ENCODE measurements at places on chromosomes 2 and 18.

DNA sequence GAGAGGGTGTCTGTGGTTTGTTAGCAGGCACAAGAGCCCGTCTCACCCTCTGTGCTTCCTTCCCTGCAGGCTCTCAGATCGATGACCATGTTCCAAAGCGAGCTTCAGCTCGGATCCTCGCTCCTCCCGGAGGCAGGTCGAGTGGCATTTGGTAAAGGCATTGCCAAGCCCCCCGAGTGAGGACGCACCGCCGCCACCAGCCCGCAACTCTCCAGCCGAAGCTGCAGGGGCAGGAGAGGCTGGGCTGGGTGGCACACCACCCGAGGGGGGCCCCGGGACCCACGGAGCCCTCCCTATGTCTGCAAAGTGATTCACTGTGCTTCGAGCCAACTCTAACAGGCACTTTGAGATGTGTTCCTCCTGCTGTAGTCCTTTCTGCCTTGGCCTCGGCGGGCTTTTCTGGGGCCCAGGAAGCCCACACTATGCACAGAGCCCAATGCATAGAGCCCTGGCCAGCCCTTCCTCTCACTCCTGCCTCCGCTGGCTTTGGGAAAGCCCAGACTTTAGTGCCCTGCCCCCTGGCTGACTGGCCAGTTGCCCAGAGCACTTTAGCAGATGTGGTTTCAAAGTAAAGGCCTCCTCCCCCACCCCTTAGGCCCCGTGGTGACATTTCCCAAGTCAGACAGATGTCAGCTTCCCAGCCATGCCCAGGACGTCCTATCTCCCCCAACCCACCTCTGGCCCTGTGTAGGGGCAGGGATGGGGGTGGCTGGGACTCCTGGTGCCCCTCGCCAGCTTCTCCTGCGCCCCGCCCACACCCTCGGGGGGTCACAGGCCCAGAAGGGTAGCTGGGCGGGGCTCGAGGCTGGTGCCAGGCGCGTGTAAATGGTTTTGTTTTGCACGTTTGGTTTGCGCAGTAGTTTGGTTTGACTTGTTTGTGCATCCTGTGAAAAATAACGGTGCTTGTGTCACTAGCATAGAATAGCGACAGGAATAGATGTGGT lies 23.3 kb upstream of the MAPRE3 start:
- DNase-seq, result no peak

- no peak for DNase-seq
Measured at GRCh38 chr2:129318581-129319421, 660.7 kb upstream of the RAB6C start.

- DNase-seq, result no peak
Measured at GRCh38 chr2:96789245-96789617, 26.8 kb upstream of the CNNM3 start.

DNA sequence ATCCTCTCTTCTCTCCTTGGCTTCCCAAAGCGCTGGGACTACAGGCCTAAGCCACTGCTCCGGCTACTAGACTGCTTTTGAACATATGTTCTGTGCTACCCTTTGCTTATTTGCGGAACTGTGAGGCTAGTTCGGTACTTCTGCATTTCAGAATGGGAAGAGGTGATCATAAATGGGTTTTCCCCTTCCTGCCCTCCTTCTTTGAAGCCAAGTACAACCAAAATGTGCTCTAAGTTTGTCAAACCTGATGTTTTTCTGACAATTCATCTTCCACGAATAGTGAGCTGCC lies 1.7 kb upstream of the ESCO1 start:
- no peak for DNase-seq

GRCh38 chr18:63339920-63340484 lies 20.4 kb upstream of the BCL2 start:
- no peak for DNase-seq

GRCh38 chr2:126882736-126883665 lies 15.7 kb upstream of the TEX51 start:
- no peak for DNase-seq

- DNase-seq, result no peak
Measured at GRCh38 chr2:1632510-1632909, 111.8 kb downstream of the PXDN start.

- no peak for DNase-seq
Measured at GRCh38 chr2:205025580-205026240, 480.4 kb downstream of the PARD3B start.

- no peak for DNase-seq
Measured at GRCh38 chr2:162333968-162334367, 10.0 kb upstream of the GCA start.

DNA sequence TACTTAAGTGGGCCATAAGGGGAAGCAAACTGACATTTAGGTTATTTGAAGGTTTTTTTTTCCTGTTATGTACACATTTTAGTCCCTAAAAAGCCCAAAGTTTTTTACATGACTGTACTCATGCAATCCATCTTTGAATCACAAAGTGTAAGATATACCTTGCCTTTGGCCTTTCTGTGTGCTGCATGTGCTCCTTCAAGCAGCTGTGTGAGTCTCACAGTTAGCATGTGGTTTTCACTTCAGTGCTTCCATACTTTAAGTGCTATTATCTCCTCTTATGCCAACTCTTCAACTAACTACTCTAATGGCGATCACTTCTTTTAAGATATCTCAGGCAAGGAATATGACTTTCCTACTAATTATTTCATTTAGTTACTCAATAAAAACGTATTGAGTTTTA lies 597.1 kb upstream of the ACVR2A start:
- no peak for DNase-seq

DNA sequence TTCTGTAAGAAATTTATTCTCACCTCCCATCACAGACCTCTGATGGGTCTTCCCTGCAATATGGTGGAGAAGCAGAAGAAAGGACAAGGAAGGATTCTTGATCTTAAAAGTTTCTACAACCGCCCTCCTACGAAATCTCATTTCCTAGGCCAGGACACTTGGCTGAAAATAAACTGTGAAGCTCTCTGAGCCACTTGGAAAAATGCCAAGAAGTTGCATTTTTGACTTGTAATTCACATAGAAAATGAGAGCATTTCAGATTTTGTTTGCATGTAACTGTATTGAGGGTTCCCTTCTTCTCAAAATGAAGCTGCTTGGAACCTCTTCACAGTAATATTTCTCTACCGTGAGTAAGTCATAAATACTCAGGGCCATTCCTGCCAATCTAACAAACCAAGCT lies 458.3 kb upstream of the SLC14A2 start:
- no peak for DNase-seq

DNA sequence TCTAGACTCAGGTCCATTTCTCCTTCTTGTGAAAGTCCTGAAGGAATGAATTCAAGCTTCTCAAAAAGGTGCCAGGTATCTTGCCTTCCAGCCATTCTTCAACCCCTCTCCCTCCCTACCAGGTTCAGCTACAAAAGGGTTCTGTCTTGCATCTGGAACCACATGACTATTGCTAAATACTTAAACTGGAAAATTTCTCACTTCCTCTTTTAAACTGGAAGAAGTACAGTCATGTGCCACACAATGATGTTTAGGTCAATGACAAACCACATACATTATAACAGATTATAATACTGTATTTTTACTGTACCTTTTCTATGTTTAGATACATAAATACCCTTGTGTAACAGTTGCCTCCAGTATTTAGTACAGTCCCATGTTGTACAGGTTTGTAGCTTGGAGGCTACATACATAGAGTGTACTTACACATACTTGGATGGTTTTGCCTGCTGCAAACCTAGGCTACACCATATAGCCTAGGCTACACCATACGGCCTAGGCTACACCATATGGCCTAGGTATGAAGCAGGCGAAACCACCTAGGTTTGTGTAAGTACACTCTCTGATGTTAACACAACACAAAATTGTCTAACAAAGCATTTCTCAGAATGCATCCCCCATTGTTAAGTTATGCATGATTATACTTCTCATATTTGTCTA lies 142.0 kb upstream of the DNMT3A start:
- no peak for DNase-seq

Measured in AG04450 (cell line).